ENCODE measurements at places on chromosomes 7 and 10.

GRCh38 chr7:73353243-73353642 is 25.3 kb downstream of the FKBP6 start:
- DNase-seq, result peak; percentile 40

DNA sequence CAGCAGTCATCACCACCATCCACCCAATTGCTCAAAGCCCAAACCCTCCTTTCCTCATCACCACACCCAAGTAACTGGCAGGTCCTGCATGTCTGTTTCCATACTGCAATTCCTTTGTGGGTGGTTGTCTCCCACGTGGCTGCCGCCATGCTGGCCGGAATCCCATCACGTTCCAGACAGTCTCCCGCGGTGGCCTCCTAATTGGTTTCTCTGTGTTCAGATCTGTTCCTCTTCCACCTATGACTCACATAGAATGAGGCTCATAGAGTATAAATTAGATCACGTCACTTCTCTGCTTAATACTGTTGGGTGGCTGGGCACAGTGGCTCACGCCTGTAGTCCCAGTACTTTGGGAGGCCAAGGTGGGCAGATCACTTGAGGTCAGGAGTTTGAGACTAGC is 813.0 kb downstream of the TYW1 start:
- no peak for DNase-seq

GRCh38 chr10:87865241-87865881 is 1.9 kb downstream of the PTEN start:
- no peak for DNase-seq

DNA sequence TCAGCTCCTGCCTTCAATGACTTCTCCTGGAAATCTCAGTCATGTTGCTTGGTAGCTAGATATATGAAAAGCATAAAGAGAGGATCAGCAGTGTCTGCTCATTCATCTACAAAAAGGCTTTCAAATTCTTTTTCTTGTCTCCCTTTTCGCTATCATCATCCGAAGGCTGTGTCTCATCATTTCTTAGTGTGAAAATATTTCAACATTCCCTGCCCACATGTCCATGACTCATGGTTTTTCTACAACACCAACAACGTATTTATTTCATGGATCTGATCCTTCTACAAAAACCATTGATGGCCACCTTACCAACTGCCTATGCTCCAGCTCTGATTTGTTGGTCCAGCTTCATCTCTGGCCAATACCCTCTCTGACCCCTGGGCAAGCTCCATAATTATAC is 472.5 kb upstream of the GHITM start:
- DNase-seq, result no peak

GRCh38 chr7:5203183-5203537 is 13.1 kb downstream of the WIPI2 start:
- DNase-seq, result no peak

DNA sequence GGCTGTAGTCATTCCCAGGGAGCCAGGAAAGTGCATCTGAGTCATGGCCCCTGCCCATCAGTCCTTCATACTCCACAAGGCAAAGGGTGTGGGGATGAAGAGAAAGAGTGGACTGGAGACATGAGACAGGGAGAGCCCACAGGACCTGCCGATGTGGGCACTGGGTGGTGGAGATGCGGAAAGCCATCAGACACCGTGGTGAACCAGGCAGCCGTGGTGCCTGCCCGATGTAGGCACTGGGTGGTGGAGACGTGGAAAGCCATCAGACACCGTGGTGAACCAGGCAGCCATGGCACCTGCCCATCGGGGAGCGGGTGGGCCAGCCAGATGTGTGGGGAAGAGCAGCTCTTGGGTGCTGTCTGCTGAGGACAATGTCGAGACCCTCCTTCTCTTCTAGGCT is 58.6 kb downstream of the AFAP1L2 start:
- no peak for DNase-seq

DNA sequence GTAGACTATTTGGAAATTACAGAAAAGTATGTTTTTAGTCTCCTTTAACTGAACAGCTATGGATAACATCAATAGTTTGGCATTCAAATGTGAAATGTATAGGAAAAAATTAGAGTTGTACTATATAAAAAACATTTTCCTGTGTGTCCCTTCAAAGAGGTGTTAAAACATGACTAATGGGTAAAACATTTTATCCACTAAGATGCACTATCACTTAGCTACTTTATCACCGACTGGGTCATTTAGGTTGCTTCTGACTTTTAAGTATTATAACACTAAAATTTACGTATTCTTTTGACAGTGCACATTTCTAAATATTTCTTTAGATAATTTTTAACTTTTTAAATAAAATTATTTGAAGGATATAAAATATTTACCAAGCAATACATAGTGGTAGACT is 77.6 kb downstream of the UBE2H start:
- DNase-seq, result no peak

Data from SJCRH30 (cell line).